ENCODE measurements at places on chromosomes 2 and 18. TPM values are rescaled to one million over a fixed set of nuclear protein-coding genes. Genes with fewer than 3 reads are reported as not detected.

DNA sequence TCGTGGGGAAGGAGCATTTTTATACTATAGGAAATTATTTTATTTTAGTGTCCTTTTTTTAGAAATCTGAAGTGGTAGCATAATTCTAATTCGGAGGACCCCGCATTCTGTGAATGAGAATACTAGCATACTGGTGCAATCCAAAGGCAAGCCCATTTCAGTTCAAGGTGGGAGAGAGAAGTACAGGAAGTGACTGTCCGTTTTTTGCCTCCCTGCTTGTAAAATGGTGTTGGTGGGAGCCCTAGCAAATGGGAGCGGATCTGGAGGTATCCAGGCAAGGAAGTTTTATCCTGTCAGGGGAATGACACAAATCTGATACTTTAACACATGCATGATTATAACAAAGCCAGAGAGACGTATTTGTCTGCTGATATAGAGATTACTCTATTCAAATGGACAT, 141.7 kb downstream of the ESCO1 start:
- DNase-seq: no peak

DNA sequence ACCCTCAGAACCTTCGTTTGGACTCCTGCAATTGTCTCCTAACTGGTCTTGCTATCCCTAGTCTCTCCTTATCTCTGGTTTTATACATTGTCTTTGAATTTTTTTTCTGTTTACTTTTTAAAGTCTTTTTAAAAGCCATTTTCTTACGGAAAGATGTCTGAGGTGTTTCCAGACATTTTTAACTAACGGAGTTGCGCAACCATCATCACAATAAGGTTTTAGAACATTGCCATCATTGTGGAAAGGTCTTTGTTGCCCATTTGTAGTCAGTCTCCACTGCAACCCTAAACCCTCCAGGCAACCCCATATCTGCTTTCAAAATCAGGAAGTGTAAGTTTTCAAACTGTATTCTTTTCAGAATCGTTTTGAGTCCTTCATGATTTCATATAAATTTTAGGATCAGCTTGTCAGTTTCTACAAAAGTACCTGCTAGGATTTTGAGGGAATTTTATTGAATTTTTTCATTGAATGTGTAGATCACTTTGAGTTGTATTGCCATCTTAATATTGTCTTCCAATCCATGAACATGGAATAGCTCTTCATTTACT, 46.3 kb downstream of the ANKRD12 start:
- no peak for DNase-seq

DNA sequence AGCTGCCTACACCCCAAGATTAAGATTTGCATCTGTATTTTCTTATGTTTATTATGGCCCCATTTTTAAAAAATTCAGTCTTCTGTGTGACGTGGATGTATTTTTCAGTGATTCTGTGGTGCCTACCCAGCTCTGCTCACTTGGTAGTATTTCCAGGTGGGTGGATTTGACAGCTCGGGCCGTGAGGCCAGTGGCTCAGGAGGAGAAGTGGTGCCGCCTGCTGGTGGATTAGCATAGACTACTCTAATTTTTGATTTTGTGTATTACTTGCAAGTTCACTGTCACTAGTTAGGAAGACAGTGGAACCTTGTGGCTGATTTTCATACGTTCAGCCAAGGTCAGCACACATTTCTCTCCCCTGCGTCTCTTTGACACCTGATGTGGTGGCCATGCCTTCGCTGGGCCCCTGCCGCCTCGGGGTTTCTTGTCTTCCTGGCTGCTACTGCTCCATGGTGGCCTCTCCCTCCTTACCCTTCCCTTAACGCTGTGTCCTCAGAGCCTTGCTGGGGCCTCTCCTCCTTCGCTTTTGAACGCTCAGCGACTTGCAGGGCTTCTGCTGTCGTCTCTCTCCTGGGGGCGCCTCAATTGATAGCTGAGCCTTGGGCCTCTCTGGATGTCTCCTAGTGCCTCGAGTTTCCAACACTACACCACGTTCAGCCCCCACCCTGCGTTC, 89.4 kb downstream of the DGKD start:
- DNase-seq: peak; percentile 74

GRCh38 chr2:190441564-190441963, 33.4 kb downstream of the MFSD6 start:
- DNase-seq: no peak

DNA sequence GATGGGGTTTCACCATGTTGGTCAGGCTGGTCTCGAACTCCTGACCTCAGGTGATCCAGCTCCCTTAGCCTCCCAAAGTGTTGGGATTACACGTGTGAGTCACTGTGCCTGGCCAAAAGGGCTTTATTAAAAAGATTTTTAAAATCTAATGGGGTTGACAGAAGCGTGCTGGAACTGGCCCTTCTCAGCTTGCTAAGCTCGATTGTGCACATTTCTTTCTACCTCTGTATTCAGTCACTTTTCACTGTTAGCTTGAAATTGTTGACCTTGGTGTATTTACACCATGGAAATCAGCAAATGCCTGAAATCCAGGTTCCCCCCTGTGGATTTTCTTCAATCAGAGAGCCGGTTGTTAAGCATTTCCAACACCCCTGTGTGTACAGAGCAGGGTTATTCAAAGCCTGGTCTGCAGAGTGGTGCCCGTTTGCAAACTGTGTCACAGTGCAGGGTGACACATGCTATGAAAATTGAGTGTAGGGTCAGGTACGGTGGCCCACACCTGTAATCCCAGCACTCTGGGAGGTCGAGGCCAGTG, 140.2 kb downstream of the TGIF1 start:
- no peak for DNase-seq

- DNase-seq: no peak
Measured at GRCh38 chr2:232927793-232928550, 57.9 kb downstream of the SNORC start.

DNA sequence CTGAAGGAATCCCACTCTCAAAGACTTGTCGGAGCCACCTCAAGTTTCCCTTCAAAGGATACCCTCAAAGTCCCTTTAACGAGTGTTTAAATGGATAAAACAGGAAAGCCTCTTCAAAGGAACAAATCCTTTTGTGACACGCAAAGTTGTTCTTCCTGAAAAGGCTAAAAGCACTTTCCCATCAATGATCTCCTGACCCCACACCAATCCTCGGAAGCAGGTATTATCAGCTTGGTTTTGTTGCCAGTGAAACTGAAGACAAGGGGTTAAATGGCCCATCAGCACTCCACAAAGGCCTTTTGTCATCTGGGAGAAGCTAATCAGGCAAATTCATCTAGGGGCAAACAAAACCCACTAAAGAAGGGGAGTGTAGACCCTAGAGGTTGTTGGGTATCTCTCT, 418.0 kb upstream of the ID2 start:
- no peak for DNase-seq

Gene TOGARAM2
- polyA plus RNA-seq: 0.83 TPM

Gene REG3G
- not detected for polyA plus RNA-seq

All from renal pelvis (tissue), 12 donors.